ENCODE measurements at places on chromosomes 11 and 22.

- DNase-seq, result no peak
Measured at GRCh38 chr11:36326524-36327419, 30.7 kb downstream of the PRR5L start.

GRCh38 chr11:9219572-9219971 lies 45.6 kb downstream of the DENND5A start:
- peak; percentile 78 for DNase-seq

GRCh38 chr11:71977743-71978418 lies 20.8 kb upstream of the IL18BP start:
- peak; percentile 75 for DNase-seq

- peak; percentile 18 for DNase-seq
Measured at GRCh38 chr11:5891216-5891800, 1.7 kb upstream of the OR52E5 start.

DNA sequence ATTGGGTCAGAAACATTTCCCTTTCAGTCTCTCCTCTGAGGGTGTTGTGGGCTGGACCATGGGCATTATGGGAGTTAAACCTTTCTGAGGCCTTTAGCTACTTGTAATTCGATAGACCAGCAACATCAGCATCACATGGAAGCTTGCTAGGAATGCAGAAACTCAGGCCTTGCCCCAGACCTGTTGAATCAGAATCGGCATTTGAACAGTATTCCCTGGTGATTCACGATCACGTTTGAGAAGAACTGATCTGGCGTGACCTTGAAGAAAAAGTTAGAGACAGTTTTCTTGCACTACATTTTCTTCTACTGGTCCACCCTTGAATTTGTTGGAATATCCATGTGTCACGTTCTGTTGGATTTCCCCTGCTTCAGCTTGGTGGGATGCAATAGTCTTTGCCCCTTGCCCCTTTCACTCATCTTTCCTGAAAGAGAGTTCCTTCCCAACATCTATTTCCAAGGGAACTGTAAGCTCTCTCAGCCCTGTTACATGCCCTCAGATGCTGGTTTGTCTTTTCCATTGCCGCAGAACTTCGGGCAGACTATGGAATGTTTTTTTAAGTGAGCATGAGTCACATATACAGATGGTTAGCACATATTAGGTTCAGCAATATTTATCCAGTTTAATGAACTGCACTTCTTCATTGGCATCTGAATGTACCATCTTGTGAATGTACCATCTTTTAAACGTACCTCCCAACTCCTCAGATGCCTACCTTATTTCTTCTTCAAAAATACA lies 23.9 kb downstream of the EHF start:
- DNase-seq, result no peak

- DNase-seq, result no peak
Measured at GRCh38 chr11:8327761-8328192, 64.1 kb upstream of the LMO1 start.

DNA sequence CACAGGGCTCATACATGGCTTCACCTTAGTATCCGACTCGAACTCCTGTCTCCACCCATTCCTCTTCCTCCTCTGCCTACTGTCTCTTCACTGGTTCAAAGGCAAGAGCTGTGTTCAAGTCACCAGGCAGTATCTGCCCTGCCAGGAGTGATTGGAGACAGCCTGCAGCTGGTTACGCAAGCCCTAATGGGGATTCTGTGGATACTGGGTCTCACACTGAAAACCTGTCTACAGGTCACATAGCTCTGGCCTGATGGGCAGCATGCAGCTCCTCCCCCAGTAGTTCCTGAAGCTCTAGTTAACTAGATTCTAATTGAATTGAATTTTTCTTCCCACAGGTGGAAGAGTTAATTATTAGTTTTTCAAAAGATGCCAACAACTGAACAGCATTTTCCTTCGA lies 332.2 kb downstream of the TMEM135 start:
- no peak for DNase-seq

- DNase-seq, result peak; percentile 25
Measured at GRCh38 chr22:40567106-40567505, 69.4 kb downstream of the MRTFA start.
